Activated CD8-positive, alpha-beta T cell treated with anti-CD3 and anti-CD28 coated beads, Interleukin-2, amount 10 ng/mL, durations not matched to agents 7 days and 5 days (primary cell): ENCODE measurements at places on chromosomes 12 and 14.

GRCh38 chr12:42857106-42857505 is 267.6 kb upstream of the PRICKLE1 start:
- no peaks in the 10 kb centered on the region for H3K36me3 ChIP-seq
- no peaks in the 10 kb centered on the region for H3K27me3 ChIP-seq
- no peak for DNase-seq
- no peak overlapping the region for H3K27ac ChIP-seq

GRCh38 chr12:14931791-14932560 is 6.4 kb downstream of the ERP27 start:
- DNase-seq: no peak
- no peaks in the 10 kb centered on the region for H3K4me1 ChIP-seq
- H3K27me3 ChIP-seq: no peaks in the 10 kb centered on the region
- no peak overlapping the region for H3K27ac ChIP-seq

- peaks cover 2% of the 10 kb centered on the region for H3K36me3 ChIP-seq
- H3K4me1 ChIP-seq: peaks cover 3% of the 10 kb centered on the region
- H3K27me3 ChIP-seq: no peaks in the 10 kb centered on the region
- no peak for DNase-seq
- no peak overlapping the region for H3K4me3 ChIP-seq
These were observed 37.9 kb downstream of the FRS2 start for GRCh38 chr12:69508091-69508490.

- no peak overlapping the region for H3K27ac ChIP-seq
- H3K27me3 ChIP-seq: peaks cover 25% of the 10 kb centered on the region
- H3K4me3 ChIP-seq: no peak overlapping the region
- H3K4me1 ChIP-seq: peaks cover 19% of the 10 kb centered on the region
- no peak for DNase-seq
These were observed 29.9 kb downstream of the PPFIBP1 start for GRCh38 chr12:27553941-27554340.

DNA sequence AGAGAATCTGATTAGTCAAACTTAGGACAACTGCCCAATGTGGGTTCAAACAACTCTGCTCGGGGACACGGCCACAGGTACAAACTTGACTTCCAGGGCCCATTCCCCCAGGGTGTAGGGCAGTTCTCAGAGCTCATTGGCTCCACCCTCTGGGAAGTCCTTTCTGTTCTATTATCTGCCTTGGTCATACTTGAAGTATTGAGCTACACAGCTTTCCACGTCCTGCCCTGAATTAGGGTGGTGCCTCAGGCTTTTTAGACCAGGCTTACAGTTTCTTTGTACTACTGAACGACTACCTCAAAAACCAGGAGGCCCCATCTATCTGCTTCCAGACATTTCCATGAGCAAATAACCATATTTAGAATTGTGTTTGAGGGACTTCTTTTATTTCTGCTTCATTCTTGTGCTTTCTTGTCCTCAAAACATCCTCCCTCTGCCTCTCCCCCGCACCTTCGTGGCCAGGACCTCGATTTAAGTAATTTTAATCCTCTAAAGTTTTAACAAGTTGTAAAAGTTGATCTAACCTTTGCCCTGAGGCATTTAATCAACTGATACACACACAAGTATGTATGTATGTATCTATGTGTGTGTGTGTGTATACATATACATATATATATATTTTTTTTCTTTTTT is 281.7 kb upstream of the AMIGO2 start:
- H3K4me3 ChIP-seq: peak overlapping the region; percentile 75
- H3K27ac ChIP-seq: peak overlapping the region; percentile 98
- H3K4me1 ChIP-seq: peaks cover 60% of the 10 kb centered on the region
- H3K36me3 ChIP-seq: peaks cover 28% of the 10 kb centered on the region
- H3K27me3 ChIP-seq: no peaks in the 10 kb centered on the region
- peak; percentile 70 for DNase-seq

DNA sequence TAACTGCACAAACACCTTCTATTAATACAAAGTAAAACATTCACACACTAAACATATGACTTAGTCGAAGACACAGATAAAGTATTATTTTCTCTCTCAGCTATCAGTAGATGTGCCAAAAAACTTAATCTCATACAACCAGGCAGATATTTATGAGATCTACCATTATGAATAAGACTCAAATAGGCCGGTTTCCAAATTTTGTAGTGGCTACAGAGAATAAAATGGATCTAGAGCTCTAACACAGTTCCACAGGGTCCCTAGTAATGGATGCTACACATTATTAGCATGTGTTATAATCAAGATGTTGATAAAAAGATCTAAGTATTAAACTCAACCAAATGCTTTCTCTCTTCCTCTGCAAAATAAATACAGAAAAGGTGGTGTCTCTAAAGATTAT is 10.4 kb downstream of the SAV1 start:
- H3K27me3 ChIP-seq: no peaks in the 10 kb centered on the region
- no peak overlapping the region for H3K4me3 ChIP-seq
- H3K4me1 ChIP-seq: no peaks in the 10 kb centered on the region
